Stimulated activated CD8-positive, alpha-beta memory T cell treated with anti-CD3 and anti-CD28 coated beads, Interleukin-2, amount 100 ng/mL, for 48 hours (primary cell): ENCODE measurements at places on chromosomes 7 and 10.

DNA sequence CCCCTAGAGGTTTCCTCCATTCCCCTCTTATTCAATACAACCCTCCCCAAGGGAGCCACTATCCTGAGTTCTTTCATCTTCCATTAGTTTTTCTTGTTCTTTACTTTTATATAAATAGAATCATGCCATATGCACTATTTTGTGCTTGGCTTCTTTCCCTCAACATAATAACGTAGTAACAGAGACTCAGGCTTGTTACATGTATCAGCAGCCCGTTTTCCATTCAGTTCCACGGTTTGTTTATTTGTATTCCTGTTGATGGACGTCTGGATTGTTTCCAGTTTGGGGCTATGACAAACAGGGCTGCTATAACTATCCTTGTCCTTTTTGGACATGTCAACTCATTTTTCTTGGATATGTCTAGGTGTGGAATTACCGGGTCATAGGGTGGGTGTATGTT, 264.4 kb upstream of the MKI67 start:
- no peak for DNase-seq

- DNase-seq = no peak
These were observed 18.5 kb upstream of the MRC1 start for GRCh38 chr10:17790651-17791050.

GRCh38 chr10:98295401-98295811, 27.4 kb upstream of the LOXL4 start:
- no peak for DNase-seq

GRCh38 chr7:112874909-112875308, 84.7 kb upstream of the TMEM168 start:
- no peak for DNase-seq

- DNase-seq = no peak
These were observed 38.4 kb downstream of the IL2RA start for GRCh38 chr10:6023661-6024333.

- no peak for DNase-seq
These were observed 218.1 kb upstream of the FOXP2 start for GRCh38 chr7:114196517-114196916.

- no peak for DNase-seq
These were observed 2.2 kb upstream of the ARHGAP12 start for GRCh38 chr10:31930856-31931255.

GRCh38 chr10:130958003-130958402, 353.5 kb downstream of the TCERG1L start:
- DNase-seq = no peak

GRCh38 chr10:125116041-125116649, 44.2 kb downstream of the CTBP2 start:
- DNase-seq = no peak

GRCh38 chr7:46424934-46425333, 503.9 kb upstream of the IGFBP3 start:
- no peak for DNase-seq

DNA sequence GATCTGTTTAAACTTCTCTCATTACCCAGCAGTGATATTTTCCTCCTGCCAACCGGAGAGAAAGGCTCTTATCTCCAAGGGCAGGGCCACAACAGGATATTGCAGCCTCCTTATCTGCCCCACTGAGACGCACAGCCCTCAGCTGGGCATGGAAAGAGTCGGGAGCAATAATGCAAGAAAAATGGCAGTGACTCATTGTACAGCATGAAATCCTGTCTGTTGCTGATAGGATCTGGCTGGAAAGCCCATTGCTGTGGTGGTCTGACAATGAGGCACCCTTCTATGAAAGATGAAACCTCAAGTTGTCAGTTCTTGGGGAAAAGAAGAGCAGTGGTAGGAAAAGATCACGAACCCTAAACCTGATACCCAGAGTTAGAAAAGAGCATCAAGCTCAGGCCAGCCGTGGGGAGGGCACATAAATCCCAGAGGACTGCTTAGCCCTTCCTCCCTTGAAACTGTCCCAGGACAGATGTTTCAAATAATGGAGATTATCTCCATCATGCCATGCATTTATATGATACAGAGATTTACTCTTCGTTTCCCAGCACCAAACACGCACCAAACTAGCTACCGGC, 47.0 kb upstream of the FIGNL1 start:
- DNase-seq = no peak

GRCh38 chr7:73648593-73649332, 18.9 kb upstream of the VPS37D start:
- no peak for DNase-seq

- DNase-seq = no peak
These were observed 83.1 kb downstream of the HIBADH start for GRCh38 chr7:27579565-27579964.

- DNase-seq = no peak
These were observed 397.6 kb downstream of the GPAM start for GRCh38 chr10:111785921-111786320.

DNA sequence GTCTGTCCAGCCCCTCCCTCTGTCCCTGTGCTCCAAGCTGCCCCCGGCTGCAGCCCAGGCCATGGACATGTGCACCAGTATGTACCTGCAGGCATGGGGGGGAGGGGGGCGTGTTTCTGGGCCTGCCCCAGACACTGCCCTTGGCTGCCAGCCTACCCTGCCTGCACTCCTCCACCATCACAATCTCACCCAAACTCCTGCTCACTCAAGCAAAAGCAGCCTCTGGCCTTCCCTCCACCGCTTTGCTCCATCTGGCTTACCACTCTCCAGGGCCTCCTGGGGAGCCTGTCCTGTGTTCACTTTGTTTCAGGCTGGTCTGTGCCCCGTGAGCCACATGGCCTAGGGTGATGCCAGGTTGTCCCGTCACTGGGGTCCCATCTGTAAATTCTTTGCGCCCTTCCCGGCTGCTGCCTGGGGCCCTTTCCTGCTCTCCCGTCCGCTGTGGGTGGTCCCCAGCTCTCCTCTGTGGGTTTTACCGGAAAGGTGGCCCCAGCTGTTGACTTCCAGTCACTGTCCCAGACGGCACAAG, 33.3 kb upstream of the PPIF start:
- no peak for DNase-seq

DNA sequence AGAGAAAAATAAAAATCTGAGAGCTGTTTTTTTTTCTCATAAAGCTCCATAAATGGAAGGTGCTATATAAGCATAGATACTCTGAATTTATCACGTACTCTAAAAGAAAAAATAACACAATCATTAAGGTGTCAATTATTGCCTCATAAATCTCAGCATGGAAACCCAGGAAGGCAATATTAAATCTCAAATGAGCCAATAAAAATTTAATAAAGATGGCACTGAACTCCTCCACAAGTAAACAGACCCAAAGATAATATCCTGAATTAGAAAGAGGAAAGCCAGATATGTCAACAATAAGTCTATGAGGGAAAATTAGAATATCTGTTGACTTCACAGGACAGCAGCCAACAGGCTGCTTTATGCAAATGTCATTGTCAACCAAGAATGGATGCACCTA, 66.5 kb downstream of the CDK6 start:
- no peak for DNase-seq

- DNase-seq = no peak
These were observed 83.3 kb downstream of the ITGA8 start for GRCh38 chr10:15636446-15636845.

DNA sequence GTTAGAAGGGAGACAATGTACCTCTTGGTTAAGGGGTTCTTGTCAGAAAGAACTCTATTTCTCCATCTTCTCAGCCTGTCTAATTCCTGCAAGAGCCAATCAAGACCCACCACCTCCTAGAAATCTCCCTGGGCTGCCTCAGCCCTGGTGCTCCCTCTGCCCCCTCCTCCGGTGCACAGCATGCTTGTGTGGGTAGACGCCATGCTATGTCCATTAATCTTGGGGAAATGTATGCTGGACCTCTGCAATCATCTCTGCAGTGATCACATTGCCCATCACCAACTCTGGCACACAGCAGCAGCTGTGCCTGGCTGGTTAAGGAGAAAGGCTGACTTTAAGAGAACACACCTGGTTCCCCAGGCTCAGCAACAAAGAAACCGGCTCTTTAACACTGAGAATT, 37.3 kb downstream of the SH3PXD2A start:
- no peak for DNase-seq

- DNase-seq = no peak
These were observed 152.1 kb downstream of the GFRA1 start for GRCh38 chr10:116120688-116121455.

- no peak for DNase-seq
These were observed 36.7 kb downstream of the RAB19 start for GRCh38 chr7:140440593-140440992.

- DNase-seq = no peak
These were observed 63.7 kb upstream of the BAIAP2L1 start for GRCh38 chr7:98464558-98464940.

DNA sequence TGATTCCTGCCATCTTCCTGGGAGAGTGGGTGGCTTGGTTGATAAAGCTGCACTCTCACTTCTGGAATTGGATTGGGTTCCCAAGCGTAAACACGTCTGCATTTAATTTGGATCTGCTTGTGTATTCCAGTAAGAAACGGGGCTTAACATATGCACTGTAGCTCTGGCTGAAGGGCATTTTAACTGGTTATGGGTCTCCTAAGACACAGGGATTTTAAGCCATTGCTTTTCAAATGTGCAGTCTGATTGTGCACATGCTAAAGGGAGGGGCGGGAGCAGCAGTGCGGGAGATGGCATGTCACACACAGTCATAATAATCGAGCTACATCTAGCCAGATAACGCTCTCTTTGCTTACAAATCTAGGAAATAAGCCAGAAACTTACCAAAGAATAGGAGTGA, 247.3 kb upstream of the LYZL1 start:
- no peak for DNase-seq

GRCh38 chr7:87059525-87060287, at the start of gene ELAPOR2:
ELAPOR2 (minus strand) TSS chr7:87059654; CDS start chr7:87059513, 141 bp downstream.
- peak; percentile 71 for DNase-seq

- no peak for DNase-seq
These were observed 248.0 kb downstream of the TNS3 start for GRCh38 chr7:47333959-47334358.

- DNase-seq = no peak
These were observed 12.9 kb downstream of the EXOC4 start for GRCh38 chr7:133265821-133266220.

DNA sequence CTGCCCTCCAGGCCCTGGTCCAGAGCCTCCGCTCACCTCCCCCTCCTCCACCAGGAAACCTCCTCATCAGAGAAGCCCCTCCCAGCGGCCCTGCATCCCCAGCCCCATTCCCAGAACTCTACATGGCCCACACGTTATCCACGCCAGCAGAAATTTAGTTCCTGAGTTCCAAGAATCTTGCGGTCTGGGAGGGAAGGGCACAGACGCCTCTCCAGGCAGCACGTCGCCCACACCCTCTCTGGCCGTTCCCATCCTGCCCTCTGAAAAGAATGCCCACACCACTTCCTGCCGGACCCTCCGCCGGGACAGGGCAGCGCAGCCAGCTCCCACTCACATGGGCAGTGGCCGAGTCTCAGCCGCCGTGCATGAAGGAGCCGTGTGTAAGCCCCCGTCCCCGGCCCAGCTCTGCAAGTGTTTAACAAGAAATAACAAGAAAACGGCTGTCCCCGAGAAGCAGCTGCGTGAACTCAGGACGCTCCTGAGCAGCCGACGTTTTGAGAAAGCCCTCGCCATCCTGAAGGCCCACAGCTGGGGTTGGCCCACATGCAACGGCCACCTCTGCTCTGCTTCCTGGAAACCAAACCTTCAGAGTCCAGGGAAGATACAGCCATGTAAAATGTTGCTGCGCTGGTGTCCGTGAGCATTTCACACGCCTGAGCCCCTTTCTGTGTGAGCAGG, 17.4 kb downstream of the ADGRA1 start:
- no peak for DNase-seq

- DNase-seq = no peak
These were observed 738 bp downstream of the ETV1 start for GRCh38 chr7:13988731-13989125.

DNA sequence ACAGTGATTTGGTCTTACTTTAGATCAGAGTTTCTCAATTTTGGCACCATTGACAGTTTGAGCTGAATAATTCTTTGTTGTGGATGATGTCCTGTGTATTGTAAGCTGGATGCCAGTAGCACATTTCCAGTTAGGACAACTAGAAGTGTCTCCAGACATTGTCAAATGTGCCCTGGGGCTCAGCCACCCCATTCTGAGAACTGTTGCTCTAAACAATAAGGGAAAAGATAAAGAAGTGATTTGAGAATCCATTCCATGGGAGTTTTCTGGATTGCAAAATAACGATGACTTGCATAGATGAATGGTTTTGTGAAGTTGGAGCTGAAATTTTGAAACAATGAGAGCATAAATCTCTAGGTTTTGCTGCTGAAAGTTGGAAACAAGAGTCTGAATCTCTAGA, 44.6 kb downstream of the NUP205 start:
- DNase-seq = no peak

- peak; percentile 1 for DNase-seq
These were observed 1.8 kb downstream of the KLLN start for GRCh38 chr10:87861566-87861952.

DNA sequence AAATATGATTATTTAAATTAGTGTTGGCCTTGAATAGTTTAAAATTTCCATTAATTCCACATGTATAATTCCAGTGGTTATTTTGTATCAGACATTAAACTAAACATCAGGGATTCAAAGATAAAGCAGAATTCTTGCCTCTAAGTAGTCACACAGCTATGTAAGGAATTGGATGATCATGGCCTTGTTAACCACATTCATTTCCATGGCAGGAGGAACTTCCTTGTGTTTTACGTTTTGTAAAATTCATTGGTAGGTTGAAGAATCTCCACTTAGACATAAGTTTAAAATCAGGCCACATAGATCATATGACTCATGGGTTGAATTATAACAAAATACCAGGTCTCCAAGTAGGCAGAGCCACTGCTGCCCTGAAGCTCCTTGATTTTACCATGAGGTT, 289.7 kb downstream of the PLXDC2 start:
- DNase-seq = no peak

GRCh38 chr10:33434933-33435332, 100.5 kb upstream of the NRP1 start:
- no peak for DNase-seq

GRCh38 chr7:127657500-127657899, 5.5 kb downstream of the SND1 start:
- no peak for DNase-seq

GRCh38 chr10:5659702-5660528, 6.5 kb downstream of the ASB13 start:
- no peak for DNase-seq
